Endothelial cell (in vitro differentiated cells): ENCODE measurements at places on chromosomes 7 and 10.

DNA sequence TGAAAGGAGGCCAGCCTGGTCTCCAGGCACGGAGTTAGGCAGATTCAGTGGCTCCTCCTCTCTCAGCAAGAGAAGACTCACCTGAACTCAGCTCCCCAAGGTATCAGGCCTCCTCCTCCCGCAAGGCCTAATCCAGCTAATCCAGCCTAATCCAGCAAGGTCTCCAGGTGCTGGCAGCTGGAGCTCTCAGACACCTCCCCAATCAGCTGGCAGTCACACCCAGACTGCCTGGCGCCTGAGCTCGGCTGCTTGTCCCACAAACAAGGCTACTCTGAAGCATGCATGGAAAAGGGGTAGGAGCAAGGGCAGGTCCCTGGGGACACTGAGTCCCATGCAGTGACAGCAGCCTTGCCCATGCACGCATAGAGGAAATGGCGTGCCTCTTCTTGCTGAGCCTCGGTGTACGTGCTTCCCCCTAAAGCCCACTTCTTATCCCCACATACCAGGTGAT, 3.3 kb upstream of the OPN4 start:
- no peak overlapping the region for H3K27ac ChIP-seq
- peaks cover 9% of the 10 kb centered on the region for H3K27me3 ChIP-seq
- no peaks in the 10 kb centered on the region for H3K36me3 ChIP-seq
- DNase-seq, result no peak
- H3K4me1 ChIP-seq, result peaks cover 3% of the 10 kb centered on the region

DNA sequence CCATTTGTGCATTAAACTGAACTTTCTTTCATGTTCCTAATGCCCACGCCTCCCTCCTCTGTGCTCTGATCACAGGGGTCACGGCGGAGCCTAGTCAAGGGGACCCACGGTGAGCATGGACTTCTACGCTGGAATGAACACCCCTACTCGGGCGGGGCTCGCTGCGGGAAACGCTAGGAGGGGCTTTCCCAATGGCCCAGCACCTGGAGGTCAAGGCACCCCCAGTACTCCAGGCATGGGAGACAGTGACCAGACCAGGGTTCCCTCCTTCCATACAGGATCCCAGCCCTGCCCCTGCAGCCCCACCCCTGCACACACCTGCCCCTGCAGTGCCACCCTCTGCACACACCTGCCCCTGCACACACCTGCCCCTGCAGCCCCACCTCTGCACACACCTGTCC, 27.1 kb upstream of the NKX6-2 start:
- DNase-seq, result no peak
- no peak overlapping the region for H3K27ac ChIP-seq
- no peak overlapping the region for H3K4me3 ChIP-seq
- no peaks in the 10 kb centered on the region for H3K4me1 ChIP-seq
- H3K27me3 ChIP-seq, result peaks cover 7% of the 10 kb centered on the region

- no peak overlapping the region for H3K27ac ChIP-seq
- H3K4me1 ChIP-seq, result peaks cover 7% of the 10 kb centered on the region
- H3K27me3 ChIP-seq, result no peaks in the 10 kb centered on the region
- H3K36me3 ChIP-seq, result no peaks in the 10 kb centered on the region
- DNase-seq, result no peak
Observed at GRCh38 chr7:82675396-82675795, 231.8 kb upstream of the CACNA2D1 start.

DNA sequence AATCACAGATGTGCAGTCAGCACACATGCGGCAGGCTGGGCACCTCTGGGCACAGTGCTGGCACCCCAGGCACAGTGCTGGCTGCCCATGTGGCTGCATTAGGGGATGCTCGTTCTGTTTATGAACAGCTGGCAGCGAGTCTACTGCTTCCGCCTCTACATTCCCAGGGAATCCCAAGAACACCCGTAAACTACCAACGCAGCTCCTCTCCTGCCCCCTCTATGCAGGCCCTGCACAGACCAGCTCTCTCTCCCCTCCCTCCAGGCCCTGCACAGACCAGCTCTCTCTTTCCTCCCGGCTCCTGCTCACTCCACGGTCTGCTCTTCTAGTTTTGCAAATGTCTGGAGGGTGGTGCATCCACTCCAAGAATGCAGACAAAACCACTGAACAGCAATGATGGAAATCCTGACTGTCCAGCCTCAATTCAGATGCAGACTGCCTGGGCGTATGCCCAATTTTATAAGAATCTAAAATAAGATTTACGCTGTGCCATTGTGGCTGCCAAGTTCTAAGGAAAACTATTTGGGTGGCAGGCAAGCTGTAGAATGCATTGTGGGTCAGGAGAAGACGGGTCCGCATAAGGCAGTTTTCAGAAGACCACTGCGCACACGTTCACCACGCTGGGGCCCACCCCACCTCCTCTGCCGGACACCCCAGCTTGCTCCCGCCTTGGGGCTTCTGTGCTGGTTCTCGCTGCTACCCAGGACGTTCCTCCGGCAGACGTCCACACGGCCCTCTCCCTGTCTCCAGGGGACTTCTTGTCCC, 234.6 kb downstream of the ZMYND11 start:
- no peaks in the 10 kb centered on the region for H3K4me1 ChIP-seq
- H3K27me3 ChIP-seq, result peaks cover 1% of the 10 kb centered on the region
- H3K27ac ChIP-seq, result no peak overlapping the region
- DNase-seq, result no peak
- H3K36me3 ChIP-seq, result peaks cover 23% of the 10 kb centered on the region
- peak overlapping the region; percentile 38 for H3K4me3 ChIP-seq

GRCh38 chr10:88991899-88992320, 1.3 kb downstream of the FAS start:
- DNase-seq, result no peak
- H3K36me3 ChIP-seq, result peaks cover 13% of the 10 kb centered on the region
- H3K27me3 ChIP-seq, result peaks cover 3% of the 10 kb centered on the region
- H3K4me1 ChIP-seq, result peaks cover 26% of the 10 kb centered on the region
- H3K4me3 ChIP-seq, result peak overlapping the region; percentile 94
- H3K27ac ChIP-seq, result peak overlapping the region; percentile 69

- H3K4me3 ChIP-seq, result peak overlapping the region; percentile 3
- H3K4me1 ChIP-seq, result peaks cover 29% of the 10 kb centered on the region
- peaks cover 7% of the 10 kb centered on the region for H3K27me3 ChIP-seq
- peaks cover 13% of the 10 kb centered on the region for H3K36me3 ChIP-seq
- H3K27ac ChIP-seq, result no peak overlapping the region
Observed at GRCh38 chr10:120979435-120980278, 128.5 kb downstream of the WDR11 start.

- H3K27me3 ChIP-seq, result peaks cover 25% of the 10 kb centered on the region
- peaks cover 41% of the 10 kb centered on the region for H3K36me3 ChIP-seq
- peak overlapping the region; percentile 61 for H3K27ac ChIP-seq
- H3K4me3 ChIP-seq, result peak overlapping the region; percentile 74
- DNase-seq, result no peak
- no peaks in the 10 kb centered on the region for H3K4me1 ChIP-seq
Observed at GRCh38 chr7:151133266-151133985, 34.1 kb downstream of the GBX1 start.

GRCh38 chr7:120735791-120736190, 122.2 kb downstream of the TSPAN12 start:
- H3K4me1 ChIP-seq, result peaks cover 5% of the 10 kb centered on the region
- no peak overlapping the region for H3K27ac ChIP-seq
- no peak overlapping the region for H3K4me3 ChIP-seq

GRCh38 chr7:65827366-65827765, 45.5 kb upstream of the VKORC1L1 start:
- peaks cover 23% of the 10 kb centered on the region for H3K36me3 ChIP-seq
- peaks cover 3% of the 10 kb centered on the region for H3K27me3 ChIP-seq
- no peaks in the 10 kb centered on the region for H3K4me1 ChIP-seq
- no peak for DNase-seq
- no peak overlapping the region for H3K4me3 ChIP-seq
- no peak overlapping the region for H3K27ac ChIP-seq

GRCh38 chr7:21317966-21318915, 109.6 kb upstream of the SP4 start:
- no peak overlapping the region for H3K4me3 ChIP-seq
- no peak for DNase-seq
- no peaks in the 10 kb centered on the region for H3K36me3 ChIP-seq
- H3K27ac ChIP-seq, result no peak overlapping the region

- DNase-seq, result no peak
- H3K27ac ChIP-seq, result no peak overlapping the region
- peaks cover 18% of the 10 kb centered on the region for H3K36me3 ChIP-seq
- H3K27me3 ChIP-seq, result peaks cover 6% of the 10 kb centered on the region
- no peak overlapping the region for H3K4me3 ChIP-seq
- H3K4me1 ChIP-seq, result peaks cover 10% of the 10 kb centered on the region
Observed at GRCh38 chr7:101223528-101223927, 5.6 kb downstream of the ZNHIT1 start.
